Stimulated activated CD4-positive, alpha-beta T cell treated with anti-CD3 and anti-CD28 coated beads, Interleukin-1b, Interleukin-23, amount 100 ng/mL, for 1 hour (primary cell): ENCODE measurements at places on chromosomes 1 and 21.

- no peak for DNase-seq
These were observed 488.5 kb upstream of the RUNX1 start for GRCh38 chr21:35537604-35538003.

- no peak for DNase-seq
These were observed 513.2 kb downstream of the OMA1 start for GRCh38 chr1:58033311-58033710.

- DNase-seq = no peak
These were observed 144.3 kb downstream of the LMX1A start for GRCh38 chr1:165212229-165212628.

DNA sequence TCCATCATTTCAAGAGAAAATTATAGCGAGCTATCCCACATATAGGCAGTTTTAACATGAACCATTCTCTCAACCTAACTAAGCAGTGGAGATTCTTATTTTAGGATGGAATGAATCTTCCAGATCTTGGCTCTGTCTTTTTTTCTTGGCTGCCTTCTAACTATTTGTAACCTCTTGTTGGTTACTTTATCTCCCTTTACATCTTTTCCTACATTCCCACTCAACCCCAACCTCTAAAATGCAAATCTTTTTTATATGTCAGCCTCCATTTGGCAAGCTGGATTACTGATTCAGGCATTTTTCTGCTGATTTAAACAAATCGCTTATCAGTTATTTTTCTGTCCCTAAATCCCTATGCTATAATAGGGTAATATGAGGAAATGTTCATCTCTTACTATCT, 46.9 kb upstream of the LHX8 start:
- no peak for DNase-seq

GRCh38 chr1:244788493-244789275, 46.8 kb upstream of the COX20 start:
- no peak for DNase-seq

- no peak for DNase-seq
These were observed 24.2 kb downstream of the PANK4 start for GRCh38 chr1:2502210-2502609.

DNA sequence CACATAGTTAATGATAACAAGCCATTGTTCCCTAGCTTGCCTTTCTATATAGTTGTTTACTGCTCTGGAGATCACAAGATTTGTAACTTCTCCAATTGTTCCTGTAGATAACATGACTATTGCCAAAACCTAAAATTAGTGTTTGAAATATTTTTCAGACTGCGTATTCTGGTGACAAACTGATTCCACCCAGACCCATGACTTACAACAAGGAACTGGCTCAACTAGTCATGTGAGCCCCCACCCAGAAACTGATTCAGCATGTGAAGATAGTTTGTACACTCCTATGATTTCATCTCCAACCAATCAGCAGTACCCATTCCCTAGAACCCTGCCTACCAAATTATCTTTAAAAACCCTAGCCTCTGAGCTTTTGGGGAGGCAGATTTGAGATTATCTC, 131.4 kb upstream of the BCL9 start:
- no peak for DNase-seq

DNA sequence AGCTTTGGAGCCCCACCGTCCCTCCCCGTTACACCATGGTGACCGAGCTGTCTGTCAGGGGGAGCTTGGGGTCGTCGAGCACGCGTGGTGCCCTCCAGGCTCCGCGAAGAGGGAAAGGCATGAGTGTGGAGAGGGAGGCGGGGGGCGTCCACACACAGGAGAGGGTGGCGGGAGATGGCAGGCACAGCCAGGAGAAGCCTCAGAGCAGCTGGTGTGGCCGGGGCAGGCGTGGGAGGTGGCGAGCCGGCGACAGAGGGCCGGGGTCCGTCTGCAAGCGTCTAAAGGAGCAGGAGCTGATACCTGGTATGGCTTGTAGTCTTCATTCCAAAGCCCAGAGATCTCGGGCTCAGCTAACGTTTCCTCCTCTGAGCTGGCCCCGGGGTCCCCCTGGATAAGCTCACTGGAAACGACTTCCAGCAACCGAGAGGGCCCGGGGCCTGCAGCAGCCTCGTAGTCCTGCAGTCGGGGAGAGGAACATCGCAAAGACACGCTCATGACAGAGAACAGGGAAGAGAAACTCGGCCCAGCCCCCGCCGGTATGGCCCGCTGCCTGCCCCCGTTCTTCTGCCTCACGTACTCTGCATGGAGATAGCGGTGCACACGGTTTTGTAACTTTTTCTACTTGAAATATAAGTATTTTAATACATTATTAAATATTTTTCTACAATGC, 37.4 kb downstream of the CFAP74 start:
- no peak for DNase-seq

DNA sequence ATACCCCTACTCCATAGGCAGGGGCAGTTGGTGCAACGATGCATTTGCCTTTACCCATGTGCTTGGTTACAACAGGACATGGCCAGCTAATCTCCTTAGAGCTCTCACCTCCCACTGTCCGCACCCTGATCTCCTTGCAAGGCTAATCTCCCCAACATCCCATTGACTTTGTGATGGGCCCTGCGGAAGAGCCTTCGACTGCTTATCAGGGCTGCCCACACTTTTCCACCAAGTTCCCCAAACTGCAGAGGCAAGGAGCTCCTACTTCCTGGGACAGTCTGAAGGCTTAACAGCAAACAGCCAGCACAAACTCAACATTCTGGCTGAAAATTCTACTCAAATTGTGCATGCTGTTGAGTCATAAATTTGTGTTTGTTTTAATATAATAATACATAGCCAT, 36.0 kb downstream of the C1orf94 start:
- no peak for DNase-seq

GRCh38 chr1:10324627-10325026, 74.2 kb upstream of the PGD start:
- no peak for DNase-seq

DNA sequence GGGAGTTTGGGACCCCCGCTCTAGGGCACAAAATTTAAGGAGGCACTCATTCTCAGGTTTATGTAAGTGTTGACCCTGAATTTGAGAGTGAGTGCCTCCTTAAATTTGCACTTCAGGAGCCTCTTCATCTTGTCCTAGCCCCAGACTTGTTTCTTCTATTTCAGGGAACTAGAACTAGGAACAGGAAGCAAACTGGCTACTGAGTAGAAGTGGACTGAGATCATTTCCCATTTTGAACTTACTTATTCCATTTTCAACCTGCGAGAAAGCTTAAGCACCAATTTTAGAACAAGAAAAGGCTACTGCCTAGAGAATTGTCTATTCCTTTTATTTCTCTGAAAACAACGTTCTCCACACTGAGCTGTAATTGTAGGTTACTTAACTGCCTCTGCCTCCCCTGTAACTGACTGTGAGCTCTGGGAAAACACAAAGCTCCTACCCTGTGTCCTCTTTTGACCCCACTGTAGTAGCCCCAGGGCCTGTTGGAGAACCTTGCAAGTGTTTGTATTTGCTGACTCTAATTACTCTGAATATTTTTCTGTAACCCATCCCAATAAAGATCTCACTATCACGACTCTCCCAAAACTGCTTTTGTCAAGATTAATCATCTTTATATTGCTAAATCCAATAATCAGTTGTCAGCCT, 2.5 kb downstream of the PPT1 start:
- DNase-seq = no peak

GRCh38 chr1:219666242-219666641, 53.3 kb upstream of the ZC3H11B start:
- no peak for DNase-seq

- DNase-seq = no peak
These were observed 101.4 kb downstream of the TSEN15 start for GRCh38 chr1:184152974-184153373.

- no peak for DNase-seq
These were observed 7.2 kb downstream of the CBR1 start for GRCh38 chr21:36076878-36077655.
